ENCODE measurements at places on chromosomes 6 and 20.

DNA sequence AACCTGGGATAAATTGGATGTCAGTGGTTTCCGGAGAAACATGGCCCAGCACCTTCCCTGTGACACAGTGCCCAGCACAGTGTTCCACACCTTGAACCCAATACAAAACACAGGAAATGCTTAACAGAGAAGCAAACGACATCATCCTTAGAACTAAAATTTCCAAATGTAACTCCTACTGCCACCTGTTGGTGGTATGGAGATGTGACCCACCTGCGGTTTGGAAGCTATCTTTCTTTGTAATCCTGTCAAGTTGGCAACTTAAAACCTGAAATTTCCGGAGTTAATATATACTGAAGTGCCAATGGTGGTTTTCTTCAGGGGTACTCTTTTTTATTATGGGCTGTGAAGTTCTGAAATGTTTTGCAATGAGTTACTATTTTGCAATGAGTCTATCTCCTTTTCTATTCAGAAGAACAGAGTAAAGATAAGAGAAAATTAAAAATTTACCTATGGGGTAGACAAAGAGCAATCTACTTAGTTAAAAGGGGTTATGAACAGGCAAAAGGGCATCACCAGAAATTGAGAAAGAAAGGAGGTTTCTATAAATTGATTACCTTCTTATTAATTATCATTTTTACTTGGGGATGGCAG, 658.8 kb downstream of the PTPRT start:
- no peaks in the 10 kb centered on the region for H3K4me1 ChIP-seq
- no peak overlapping the region for H3K4me3 ChIP-seq
- H3K27ac ChIP-seq, result no peak overlapping the region
- DNase-seq, result peak; percentile 60
- no peaks in the 10 kb centered on the region for H3K36me3 ChIP-seq

DNA sequence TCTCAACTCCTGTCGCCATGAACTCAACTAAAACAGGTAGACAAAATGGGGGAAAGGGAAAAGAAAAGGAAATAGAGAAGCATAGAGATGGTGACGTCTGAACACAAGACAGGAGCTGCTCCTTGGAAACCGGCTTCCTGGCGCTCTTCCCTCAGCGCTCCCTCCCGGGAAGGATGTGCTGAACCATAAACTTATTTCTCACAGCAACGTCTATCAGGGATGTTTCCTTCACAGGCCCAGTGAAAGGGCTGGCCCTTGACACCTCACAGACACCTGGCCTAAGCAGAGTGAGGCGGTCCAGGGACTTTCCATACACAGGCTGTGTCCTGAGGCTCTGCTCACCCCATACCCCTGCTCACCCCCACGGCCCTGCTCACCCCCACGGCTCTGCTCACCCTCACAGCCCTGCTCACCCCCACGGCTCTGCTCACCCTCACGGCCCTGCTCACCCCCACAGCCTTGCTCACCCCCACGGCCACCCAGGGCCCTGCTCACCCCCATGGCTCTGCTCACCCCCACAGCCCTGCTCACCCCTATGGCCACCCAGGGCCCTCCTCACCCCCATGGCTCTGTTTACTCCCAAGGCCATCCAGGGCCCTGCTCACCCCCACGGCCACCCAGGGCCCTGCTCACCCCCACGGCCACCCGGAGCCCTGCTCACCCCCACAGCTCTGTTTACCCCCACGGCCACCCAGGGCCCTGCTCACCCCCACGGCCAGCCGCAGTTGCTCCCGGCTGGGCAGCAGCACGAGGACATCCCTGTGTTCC, 653 bp downstream of the FRMD1 start:
- peaks cover 13% of the 10 kb centered on the region for H3K4me1 ChIP-seq
- peak; percentile 62 for DNase-seq
- no peaks in the 10 kb centered on the region for H3K36me3 ChIP-seq

GRCh38 chr6:26053992-26054780, 33.0 kb upstream of the HFE start:
- no peaks in the 10 kb centered on the region for H3K27me3 ChIP-seq
- H3K4me3 ChIP-seq, result peak overlapping the region; percentile 54
- H3K36me3 ChIP-seq, result no peaks in the 10 kb centered on the region
- H3K27ac ChIP-seq, result peak overlapping the region; percentile 96

- H3K4me1 ChIP-seq, result no peaks in the 10 kb centered on the region
- H3K27me3 ChIP-seq, result no peaks in the 10 kb centered on the region
- no peak overlapping the region for H3K27ac ChIP-seq
- no peak for DNase-seq
- no peak overlapping the region for H3K4me3 ChIP-seq
- H3K36me3 ChIP-seq, result no peaks in the 10 kb centered on the region
Measured at GRCh38 chr6:153032255-153032882, 29.9 kb upstream of the MTRF1L start.

DNA sequence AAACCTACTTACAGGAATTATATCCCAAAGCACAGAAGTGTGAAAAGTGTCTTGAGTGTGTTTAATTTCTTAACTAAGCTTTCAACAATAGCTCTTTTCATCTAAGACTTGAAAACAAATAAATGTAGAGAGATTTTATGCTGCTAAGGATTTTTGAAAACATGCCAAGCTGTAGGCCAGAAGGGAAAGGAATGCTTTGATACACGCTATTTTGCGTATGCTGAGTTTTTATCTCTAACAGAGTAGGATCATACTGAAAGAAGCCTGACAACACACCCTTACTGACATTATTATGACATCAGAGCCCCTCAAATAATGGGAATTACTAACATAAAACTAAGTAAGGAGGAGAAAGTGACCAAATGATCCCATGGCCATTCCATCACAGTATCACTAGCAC, 265.5 kb downstream of the KHDC1L start:
- peak; percentile 32 for DNase-seq
- no peaks in the 10 kb centered on the region for H3K4me1 ChIP-seq
- no peaks in the 10 kb centered on the region for H3K36me3 ChIP-seq
- H3K27me3 ChIP-seq, result no peaks in the 10 kb centered on the region
- H3K27ac ChIP-seq, result no peak overlapping the region
- H3K4me3 ChIP-seq, result no peak overlapping the region

DNA sequence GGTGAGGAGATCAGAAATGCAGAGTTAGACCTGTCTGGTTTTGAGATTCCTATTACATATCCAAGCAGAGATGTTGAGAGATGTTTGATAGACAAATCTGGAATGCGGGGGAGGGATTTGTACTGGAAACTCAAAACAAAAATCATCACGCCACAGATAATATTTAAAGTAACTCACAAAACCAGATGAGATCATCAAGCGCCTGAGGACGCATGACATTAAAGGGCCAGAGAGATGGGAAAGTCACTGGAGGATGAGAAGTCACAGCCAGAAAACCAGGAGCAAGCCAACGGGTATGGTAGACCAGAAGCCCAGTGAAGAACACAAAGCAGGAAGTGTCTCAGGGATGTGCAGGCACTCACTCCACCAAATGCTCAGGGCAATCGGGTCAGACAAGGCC, 87.7 kb downstream of the DLL1 start:
- H3K27ac ChIP-seq, result no peak overlapping the region
- no peak overlapping the region for H3K4me3 ChIP-seq
- no peaks in the 10 kb centered on the region for H3K4me1 ChIP-seq
- no peak for DNase-seq
- H3K27me3 ChIP-seq, result no peaks in the 10 kb centered on the region

GRCh38 chr6:35080016-35080680, 61.0 kb downstream of the TCP11 start:
- peaks cover 99% of the 10 kb centered on the region for H3K36me3 ChIP-seq
- peaks cover 19% of the 10 kb centered on the region for H3K4me1 ChIP-seq
- no peak overlapping the region for H3K4me3 ChIP-seq

DNA sequence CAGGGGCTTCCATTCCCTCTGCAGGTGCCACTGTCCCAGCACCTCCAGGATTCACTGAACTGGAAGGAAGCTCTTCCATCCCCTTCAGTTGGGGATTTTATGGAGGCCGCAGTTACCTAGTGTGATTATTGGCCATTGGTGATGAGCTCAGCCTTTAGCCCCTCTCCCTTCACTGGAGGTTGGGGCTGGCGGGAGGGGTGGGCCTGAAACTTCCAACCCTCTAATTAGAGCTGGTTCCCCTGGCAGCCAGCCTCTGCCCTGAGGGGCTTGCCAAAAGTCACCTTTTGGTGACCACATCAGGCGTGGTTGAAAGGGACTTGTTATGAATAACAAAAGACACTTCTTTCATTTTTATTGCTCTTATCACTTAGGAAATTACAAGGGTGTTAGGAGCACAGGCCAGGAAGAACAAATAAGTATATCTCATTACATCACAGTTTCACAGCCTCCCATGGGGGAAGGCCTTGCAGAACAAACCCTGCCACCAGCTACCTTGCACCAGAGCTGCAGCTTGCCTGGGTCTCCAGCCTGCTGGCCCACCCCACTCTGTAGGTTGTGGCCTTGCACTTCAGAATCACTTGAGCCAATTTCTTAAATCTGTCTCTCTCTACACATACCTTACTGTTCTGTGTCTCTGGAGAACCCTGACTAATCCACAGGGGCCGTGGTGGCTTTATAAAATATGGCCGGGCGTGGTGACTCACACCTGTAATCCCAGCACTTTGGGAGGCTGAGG, 5.0 kb downstream of the PYGB start:
- no peaks in the 10 kb centered on the region for H3K27me3 ChIP-seq
- no peaks in the 10 kb centered on the region for H3K36me3 ChIP-seq
- H3K4me3 ChIP-seq, result no peak overlapping the region
- no peak for DNase-seq

- no peak for DNase-seq
- H3K4me1 ChIP-seq, result peaks cover 50% of the 10 kb centered on the region
- no peak overlapping the region for H3K27ac ChIP-seq
- no peak overlapping the region for H3K4me3 ChIP-seq
Measured at GRCh38 chr20:36548006-36548315, 6.6 kb downstream of the MYL9 start.

- peaks cover 21% of the 10 kb centered on the region for H3K4me1 ChIP-seq
- no peaks in the 10 kb centered on the region for H3K27me3 ChIP-seq
- no peak overlapping the region for H3K4me3 ChIP-seq
- peaks cover 10% of the 10 kb centered on the region for H3K36me3 ChIP-seq
- H3K27ac ChIP-seq, result no peak overlapping the region
Measured at GRCh38 chr20:48619126-48620101, 208.4 kb downstream of the PREX1 start.

DNA sequence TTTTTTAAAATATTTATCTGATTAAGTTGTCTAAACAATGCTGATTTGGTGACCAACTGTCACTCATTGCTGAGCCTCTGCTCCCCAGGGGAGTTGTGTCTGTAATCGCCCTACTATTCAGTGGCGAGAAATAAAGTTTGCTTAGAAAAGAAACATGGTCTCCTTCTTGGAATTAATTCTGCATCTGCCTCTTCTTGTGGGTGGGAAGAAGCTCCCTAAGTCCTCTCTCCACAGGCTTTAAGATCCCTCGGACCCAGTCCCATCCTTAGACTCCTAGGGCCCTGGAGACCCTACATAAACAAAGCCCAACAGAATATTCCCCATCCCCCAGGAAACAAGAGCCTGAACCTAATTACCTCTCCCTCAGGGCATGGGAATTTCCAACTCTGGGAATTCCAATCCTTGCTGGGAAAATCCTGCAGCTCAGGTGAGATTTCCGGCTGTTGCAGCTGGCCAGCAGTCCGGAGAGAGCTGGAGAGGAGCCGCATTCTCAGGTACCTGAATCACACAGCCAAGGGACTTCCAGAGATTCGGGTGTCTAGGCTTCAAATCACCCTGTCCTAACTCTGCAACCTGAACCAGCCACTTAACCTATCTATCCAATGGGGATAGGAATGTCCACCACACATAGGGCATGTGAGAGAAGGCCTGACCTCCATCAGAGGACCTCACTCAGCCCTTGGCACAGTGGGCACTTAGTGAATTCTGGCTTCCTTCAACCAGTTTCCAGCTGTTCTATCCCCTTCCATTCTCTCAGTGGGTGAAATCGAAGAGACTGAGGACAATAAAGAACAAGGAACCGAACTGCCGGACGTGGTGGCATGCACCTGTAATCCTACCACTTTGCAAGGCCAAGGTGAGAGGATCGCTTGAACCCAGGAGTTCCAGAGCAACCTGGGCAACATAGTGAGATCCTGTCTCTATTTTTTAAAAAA, 3.1 kb downstream of the TNF start:
- H3K27me3 ChIP-seq, result no peaks in the 10 kb centered on the region
- no peaks in the 10 kb centered on the region for H3K36me3 ChIP-seq
- H3K27ac ChIP-seq, result no peak overlapping the region
- H3K4me3 ChIP-seq, result no peak overlapping the region
- H3K4me1 ChIP-seq, result peaks cover 45% of the 10 kb centered on the region
- no peak for DNase-seq

GRCh38 chr6:4350567-4351519, 215.5 kb upstream of the ECI2 start:
- H3K4me3 ChIP-seq, result no peak overlapping the region
- H3K4me1 ChIP-seq, result peaks cover 43% of the 10 kb centered on the region
- peaks cover 7% of the 10 kb centered on the region for H3K27me3 ChIP-seq
- DNase-seq, result peak; percentile 52

GRCh38 chr20:23634985-23635767, 2.6 kb downstream of the CST3 start:
- H3K36me3 ChIP-seq, result peaks cover 40% of the 10 kb centered on the region
- peak overlapping the region; percentile 82 for H3K4me3 ChIP-seq
- DNase-seq, result no peak

GRCh38 chr6:71419217-71420094, 130.8 kb downstream of the OGFRL1 start:
- DNase-seq, result no peak
- peaks cover 14% of the 10 kb centered on the region for H3K4me1 ChIP-seq
- peak overlapping the region; percentile 92 for H3K4me3 ChIP-seq
- H3K27ac ChIP-seq, result peak overlapping the region; percentile 97
- H3K36me3 ChIP-seq, result peaks cover 13% of the 10 kb centered on the region

DNA sequence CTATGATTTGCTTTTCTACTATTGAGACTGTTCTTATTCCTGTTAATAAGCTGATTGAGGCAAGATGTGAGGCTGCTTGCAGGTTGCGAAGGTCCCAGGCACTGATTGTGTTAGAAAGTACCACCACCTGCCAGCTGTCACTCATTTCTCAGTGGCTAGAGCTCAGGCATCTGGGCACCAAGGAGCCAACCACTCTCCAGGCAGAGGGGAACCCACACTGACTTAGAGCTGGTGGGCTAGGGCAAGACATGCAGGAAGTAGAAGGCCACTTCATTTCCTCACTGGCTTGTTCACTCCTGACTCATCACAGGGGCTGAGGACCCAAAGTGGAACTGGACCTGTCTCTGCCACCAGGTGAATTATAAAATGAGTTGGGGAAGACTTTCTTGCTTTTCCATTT, 7.8 kb upstream of the DLL1 start:
- DNase-seq, result no peak
- H3K4me3 ChIP-seq, result no peak overlapping the region
- H3K36me3 ChIP-seq, result no peaks in the 10 kb centered on the region
- peaks cover 30% of the 10 kb centered on the region for H3K4me1 ChIP-seq
- H3K27me3 ChIP-seq, result peaks cover 37% of the 10 kb centered on the region

GRCh38 chr6:63352544-63353285, 32.9 kb upstream of the LGSN start:
- peak; percentile 79 for DNase-seq
- no peak overlapping the region for H3K4me3 ChIP-seq
- no peaks in the 10 kb centered on the region for H3K36me3 ChIP-seq
- peaks cover 48% of the 10 kb centered on the region for H3K4me1 ChIP-seq
- no peaks in the 10 kb centered on the region for H3K27me3 ChIP-seq

- no peaks in the 10 kb centered on the region for H3K27me3 ChIP-seq
- H3K4me1 ChIP-seq, result no peaks in the 10 kb centered on the region
- no peak overlapping the region for H3K27ac ChIP-seq
- DNase-seq, result no peak
- no peaks in the 10 kb centered on the region for H3K36me3 ChIP-seq
- no peak overlapping the region for H3K4me3 ChIP-seq
Measured at GRCh38 chr20:59585714-59586409, 18.5 kb upstream of the PHACTR3 start.

Measured in stomach (tissue), 19 donors.